ENCODE measurements at places on chromosomes 11 and 22.

- DNase-seq = peak; percentile 41
Observed at GRCh38 chr11:102760344-102761035, 19.9 kb downstream of the MMP10 start.

- DNase-seq = peak; percentile 60
Observed at GRCh38 chr11:33687733-33688479, 12.7 kb downstream of the C11orf91 start.

- DNase-seq = no peak
Observed at GRCh38 chr11:128328955-128329551, 258.3 kb downstream of the ETS1 start.

- no peak for DNase-seq
Observed at GRCh38 chr11:94781837-94782236, 13.7 kb downstream of the AMOTL1 start.

- DNase-seq = no peak
Observed at GRCh38 chr11:61067782-61068446, 34.4 kb upstream of the CD5 start.

- DNase-seq = peak; percentile 68
Observed at GRCh38 chr22:32473388-32473952, 1.1 kb upstream of the FBXO7 start.

DNA sequence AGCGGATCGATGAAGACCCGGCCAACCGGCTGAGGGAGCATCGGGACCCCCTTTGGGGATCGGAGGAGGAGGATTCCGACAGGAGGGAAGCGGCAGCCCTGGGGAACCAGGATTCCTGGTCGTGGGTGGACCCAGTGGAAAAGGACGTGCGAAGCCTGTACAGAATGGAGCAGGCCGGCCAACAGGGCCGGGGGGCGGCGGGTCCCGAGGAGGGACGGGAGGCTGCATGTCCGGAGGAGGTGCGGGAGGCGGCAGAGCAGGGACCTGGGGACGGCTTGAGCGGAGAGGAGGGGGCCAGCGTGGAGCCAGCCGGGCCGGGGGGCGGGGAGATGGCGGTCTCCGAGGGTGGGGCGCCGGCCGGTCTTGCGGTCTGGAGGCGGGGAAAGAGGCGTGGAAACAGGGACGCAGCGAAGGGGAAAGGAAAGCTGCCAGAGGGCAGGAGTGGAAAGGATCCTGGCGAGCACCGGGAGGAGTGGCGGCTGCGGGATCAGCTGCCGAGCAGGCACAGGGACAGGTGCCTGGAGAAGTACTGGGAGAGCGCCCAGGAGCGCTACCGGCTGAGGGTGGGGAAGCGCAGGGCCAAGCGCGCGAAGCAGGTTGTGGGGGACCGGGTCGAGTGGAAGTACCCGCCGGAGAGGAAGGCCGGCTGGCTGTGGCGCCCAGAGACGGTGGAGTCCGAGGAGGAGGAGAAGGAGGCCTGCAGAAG, at the start of gene ANO5:
Gene ANO5 (plus strand): TSS at position 444 of the 706 bp plus-strand sequence. CDS start 408 bp downstream, outside the sequence.
- DNase-seq = no peak

DNA sequence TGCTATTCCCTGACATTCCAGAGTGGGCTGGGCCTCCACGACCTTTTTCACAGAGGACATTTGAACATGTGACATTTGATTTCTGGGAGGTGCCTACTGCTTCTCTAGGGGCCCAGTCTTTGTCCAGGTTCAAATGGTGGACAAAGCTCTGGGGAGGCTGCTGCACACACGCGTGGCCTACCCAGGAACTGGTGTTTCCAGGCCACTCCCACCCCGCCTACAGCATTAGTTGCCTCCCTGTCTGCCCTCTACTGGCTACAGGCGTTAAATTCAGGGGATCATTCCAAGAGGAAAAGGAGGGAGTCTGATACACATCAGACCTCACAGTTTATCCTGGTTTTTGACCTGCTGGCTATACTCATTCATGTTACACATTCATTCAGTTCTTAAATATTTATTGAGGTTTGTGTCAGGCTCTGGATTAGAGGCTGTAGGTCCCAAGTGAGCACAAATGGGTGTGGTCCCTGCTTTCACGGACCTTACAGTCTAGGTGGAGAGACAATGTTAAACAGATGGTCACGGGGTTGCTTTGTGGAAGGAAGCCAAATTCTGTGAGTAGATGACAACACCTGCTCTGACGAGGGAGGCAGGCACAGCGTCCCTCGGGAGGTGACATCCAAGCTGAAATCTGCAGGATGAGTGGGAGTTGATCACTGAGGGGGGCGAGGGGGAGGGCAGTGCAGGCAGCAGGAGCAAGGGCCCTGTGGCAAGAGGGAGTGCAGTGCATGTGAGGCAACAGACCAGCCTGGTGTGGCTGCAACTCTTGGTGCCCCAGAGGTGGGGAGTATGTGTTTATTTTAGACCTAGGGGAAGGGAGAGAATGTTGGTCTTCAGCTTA, 11.8 kb downstream of the TUB start:
- peak; percentile 56 for DNase-seq

- DNase-seq = no peak
Observed at GRCh38 chr11:16809886-16810668, 71.6 kb downstream of the C11orf58 start.

DNA sequence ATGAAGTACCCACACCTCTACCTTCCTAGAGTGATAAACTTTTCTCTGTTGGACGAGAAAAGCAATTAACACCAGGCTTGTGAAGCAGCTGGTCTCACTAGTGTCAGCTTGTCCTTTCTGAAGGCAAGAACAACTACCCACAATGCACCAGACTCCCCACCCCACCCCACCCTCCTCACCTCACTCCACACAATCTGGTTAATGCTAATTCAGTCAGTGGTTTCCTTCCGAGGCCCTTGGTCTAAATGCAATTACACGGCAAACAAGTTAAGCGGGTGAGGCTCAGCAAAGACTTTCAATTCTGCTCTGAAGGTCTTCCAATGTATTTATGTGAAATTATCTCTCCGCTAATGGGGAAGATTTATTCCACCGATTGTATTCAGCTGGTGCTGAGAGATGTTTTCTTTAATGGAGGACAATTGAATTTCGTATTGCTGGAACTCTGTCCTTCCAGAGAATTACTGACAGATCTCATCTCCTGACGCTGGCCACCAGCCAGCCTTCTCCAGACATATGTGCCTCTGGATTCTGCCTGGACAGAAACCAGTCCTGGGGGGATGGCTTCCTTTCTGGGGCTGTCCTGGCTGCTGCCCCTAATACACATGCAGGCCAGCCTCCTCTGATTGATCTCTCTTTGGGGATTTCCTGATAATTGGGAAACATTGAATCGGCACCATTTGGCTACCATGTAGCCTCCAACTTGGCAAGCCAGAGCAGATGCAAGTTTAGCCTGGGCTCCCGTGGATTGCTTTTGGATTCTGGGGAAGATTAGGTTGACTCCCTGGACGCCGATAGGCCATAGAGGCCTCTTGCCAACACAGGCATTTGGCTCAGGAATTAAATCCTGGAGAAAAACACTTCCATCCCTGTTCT, 165.8 kb upstream of the NARS2 start:
- DNase-seq = no peak

DNA sequence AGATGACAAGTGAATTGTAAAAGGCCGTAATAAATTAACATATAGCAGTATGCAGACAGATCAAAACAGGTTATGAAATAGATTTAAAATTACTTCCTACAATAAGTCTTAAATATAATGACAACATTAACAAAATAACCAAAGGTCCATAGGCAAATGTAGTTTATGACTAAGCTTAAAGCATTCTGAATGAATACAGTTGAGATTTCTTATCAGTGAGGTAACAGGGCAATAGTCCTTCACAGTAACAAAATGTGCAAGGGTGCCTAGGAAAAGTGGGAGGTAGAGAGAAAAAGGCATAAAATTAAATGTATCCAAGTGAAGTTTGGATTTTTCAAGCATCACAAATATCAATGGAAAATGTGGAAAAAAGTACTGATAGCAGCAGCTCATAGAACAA, 20.9 kb upstream of the P4HA3 start:
- DNase-seq = no peak

DNA sequence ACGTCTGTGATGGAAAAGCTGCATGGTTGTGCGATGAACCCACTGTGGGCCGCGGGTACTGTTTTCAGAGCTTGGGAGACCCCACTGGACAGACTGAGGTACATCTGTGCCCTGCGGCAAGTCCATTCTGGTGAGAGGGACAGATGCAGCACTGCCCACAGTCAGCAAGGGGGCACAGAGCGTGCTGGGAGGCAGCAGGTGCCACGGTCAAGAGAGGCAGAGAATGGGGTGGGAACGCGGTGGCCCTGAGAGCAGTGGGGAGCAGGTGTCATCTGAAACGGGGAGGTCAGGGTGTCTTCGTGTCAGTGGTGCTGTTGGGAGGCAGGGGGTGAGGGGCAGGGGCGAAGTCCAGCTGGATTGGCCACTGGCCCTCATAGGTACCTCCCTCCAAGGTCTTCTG, 32.0 kb downstream of the TBC1D22A start:
- no peak for DNase-seq

- no peak for DNase-seq
Observed at GRCh38 chr11:127058524-127058923, 58.0 kb upstream of the KIRREL3 start.

- no peak for DNase-seq
Observed at GRCh38 chr11:93605642-93606041, 55.8 kb upstream of the CEP295 start.

DNA sequence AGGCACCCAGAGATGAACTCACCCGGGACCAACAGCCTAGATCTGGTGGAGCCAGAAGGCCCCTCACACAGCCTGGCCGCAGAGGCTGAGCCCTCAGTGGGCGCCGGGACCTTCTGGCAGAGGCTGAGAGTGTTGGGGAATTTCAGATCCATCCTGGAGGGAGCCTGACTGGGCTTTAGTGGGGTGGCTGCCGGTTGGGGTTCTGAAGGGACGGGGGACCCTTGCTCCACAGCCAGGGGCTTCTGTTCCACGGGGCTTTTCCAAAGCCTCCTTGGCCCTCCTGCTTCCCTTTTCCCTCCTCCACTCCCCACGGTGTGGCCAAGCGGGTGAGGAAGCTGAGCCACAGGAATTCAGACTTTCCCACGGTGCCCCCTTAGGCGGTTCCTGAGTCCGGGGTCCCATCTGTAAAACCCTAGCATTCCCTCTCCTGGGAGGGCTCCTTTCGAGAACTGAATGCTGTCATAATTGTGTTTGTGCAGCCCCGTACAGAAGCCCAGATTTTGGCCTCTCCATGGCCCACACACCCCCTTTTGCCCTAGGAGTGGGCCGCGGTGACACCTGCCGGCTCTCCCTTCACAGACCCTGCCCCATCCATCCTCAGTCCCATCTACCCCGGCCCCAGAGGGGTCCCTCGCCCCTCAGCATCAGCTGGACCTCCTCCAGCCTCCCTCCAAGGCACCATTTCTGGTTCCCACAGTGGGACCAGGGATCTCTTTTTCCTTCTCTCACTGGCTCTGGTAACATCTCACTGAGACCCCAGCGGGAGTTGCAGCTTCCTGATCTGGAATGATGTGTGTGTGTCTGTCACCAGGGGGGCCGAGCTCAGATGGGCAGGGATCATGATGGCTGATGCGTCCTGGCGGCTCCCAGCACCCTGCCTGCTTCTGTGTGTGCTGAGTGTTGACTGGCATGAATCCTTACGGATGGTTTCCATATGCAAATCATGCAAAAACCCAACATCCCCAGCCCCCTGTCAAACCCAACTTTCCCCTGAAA, 1048.4 kb downstream of the TBC1D22A start:
- DNase-seq = no peak

DNA sequence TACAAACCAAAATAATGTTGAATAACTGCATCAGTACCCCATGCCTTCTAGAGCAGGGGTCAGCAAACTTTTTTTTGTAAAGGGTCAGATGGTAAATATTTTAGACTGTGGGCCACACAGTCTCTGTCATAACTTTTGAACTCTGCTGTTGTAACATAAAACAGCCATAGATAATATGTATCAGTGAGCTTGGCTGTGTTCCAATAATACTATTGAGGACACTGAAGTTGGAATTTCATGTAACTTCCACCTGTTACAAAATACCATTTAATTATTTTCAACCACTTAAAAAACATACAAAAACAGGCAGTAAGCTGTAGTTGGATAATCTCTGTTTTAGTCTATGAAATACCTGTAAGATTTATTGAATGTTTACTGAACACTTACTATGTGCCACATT, 55.2 kb downstream of the PICALM start:
- DNase-seq = no peak

DNA sequence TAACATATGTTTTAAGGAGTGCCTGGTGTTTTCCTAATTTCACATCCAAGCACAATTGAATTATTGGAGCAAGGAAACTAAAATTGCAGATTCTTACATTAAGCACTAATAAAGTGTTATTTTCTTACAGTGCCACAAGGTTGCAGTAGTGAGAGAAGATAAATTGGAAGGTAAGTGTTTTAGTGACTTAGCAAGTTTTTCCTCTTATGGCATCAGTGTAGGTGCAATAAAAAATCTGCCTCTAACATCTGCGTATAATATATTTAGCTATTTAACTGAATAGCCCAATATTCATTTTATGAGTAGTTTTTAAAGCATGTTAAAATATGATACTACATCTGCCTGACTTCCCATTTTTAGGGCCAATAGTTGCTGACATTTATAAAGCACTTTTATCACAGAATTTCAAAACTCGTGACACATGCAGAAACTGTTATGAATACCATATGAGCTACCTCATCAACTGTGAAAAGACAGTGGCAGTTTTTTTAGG, 19.0 kb downstream of the POLD3 start:
- peak; percentile 33 for DNase-seq

DNA sequence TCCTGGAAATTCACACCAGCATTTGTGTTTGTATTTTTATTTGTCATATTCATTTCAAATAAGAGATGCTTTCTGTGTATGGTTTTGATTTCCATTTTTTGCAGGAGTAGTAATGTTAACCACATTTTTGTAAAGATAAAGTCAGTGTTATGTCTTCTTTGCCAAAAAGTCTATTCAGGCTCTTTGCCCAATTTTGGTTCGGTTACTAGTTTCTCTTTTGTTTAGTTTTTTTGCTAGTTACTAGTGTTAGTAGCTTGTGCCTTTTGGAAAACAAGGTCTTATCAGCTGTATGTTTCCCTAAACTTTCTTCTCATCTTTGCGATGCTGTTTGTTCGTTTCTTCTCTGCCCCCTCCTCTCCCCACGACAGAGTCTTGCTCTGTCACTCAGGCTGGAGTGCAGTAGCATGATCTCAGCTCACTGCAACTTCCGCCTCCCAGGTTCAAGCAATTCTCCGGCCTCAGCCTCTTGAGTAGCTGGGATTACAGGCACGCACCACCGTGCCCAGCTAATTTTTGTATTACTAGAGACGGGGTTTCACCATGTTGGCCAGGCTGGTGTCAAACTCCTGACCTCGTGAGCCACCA, 112.3 kb upstream of the GRK3 start:
- no peak for DNase-seq

DNA sequence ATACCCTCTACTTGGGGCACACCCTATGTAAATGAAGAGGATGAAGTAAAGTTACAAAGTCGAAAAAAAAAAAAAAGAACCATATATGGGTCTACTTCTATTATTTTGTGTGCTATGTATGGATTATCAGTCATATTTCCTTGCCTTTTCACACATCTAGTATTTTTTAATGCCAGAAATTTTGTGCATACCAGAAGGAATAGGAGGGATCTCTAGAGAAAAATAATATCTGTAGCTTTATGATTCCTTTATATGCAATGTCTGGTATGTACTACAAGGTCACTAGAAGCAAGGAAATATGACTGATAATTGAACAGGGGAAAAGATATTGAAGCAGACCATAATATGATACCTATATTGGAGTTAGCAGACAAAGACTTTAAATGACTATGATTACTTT, 713.4 kb downstream of the OPCML start:
- DNase-seq = no peak

- no peak for DNase-seq
Observed at GRCh38 chr11:30113326-30113898, 96.6 kb upstream of the KCNA4 start.

GRCh38 chr11:57493507-57494503, 21.7 kb downstream of the SLC43A1 start:
- peak; percentile 73 for DNase-seq

- DNase-seq = no peak
Observed at GRCh38 chr11:71206186-71206585, 46.2 kb downstream of the SHANK2 start.

Data from HCT116 (cell line).